ENCODE measurements at places on chromosomes 12 and 14.

DNA sequence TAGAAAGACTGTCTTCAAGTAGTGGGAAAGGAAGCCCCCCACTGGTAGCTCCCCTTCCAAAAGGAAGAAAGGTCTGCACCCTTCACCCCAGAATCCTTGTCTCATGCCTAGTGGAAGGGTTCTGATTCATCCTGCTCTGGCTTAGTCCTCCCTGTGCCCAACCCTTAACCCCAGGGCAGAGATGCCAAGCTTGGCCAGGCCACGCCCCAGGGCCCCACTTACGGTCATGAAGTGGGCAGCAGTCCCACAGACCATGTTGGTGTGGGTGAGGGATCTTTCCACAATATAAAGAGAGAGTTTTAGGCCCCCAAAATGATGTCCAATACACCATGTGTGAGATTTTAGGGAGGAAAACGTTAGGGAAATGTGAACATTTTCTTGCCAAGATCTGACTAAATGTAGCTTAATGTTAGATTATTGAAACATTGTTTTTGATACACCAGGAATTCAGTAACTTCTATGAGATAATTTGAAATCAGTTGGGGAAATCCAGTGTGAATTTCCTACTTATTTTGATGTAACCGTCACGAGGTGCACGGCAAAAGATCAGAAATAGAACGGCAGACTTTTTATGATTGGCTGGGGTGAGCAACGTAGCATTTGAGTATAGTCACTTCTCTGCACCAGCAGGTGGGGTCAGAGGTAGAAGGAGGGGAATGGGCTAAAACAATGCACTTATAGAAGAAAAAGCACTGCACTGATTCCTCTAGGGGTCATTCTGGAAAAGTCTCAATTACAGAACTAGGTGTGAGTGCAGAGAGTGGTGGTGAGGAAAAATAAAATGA, 8.2 kb upstream of the SSPN start:
- DNase-seq: peak; percentile 30

- no peak for DNase-seq
Observed at GRCh38 chr12:28974166-28974565, 174.9 kb upstream of the FAR2 start.

GRCh38 chr14:96407935-96408570, 16.1 kb downstream of the AK7 start:
- no peak for DNase-seq

- no peak for DNase-seq
Observed at GRCh38 chr14:53924753-53925152, 31.9 kb downstream of the BMP4 start.

DNA sequence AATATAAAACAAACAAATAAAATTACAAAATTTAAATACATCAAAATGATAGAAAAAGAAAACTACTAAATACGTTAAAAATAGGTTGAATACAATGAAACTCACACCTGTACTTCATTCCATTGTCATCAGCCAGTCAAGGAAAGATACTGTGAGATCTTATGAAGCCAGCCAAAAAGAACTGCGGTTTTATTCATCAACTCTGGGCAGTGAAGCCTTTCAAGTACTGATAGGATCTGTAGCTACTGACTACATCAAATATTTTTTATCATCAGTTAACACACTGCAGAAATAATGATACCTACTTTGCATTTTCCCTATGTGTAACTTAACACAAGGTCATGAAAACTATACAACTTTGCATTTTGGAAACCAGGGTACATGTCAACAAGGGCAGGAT, 46.3 kb upstream of the FAR2 start:
- no peak for DNase-seq

Measured in iPS-NIHi11 (cell line).